ENCODE measurements at places on chromosomes 2 and 18. TPM values are rescaled to one million over a fixed set of nuclear protein-coding genes. Genes with fewer than 3 reads are reported as not detected.

TGFBRAP1 gene
- 10.4 TPM for polyA plus RNA-seq

TMEM127 gene
- 44.7 TPM for polyA plus RNA-seq

MYOM1 gene
- polyA plus RNA-seq, result 3.2 TPM

PIK3C3 gene
- polyA plus RNA-seq, result 24.4 TPM

C2orf81 gene
- polyA plus RNA-seq, result 5.1 TPM

CABLES1 gene
- 4.0 TPM for polyA plus RNA-seq

DPP4 gene
- polyA plus RNA-seq, result 3.7 TPM
